Cortex of kidney (tissue), 1 donor: ENCODE measurements at places on chromosomes 2 and 18.

- no peak for DNase-seq
Measured at GRCh38 chr2:161373942-161374341, 42.2 kb upstream of the TBR1 start.

DNA sequence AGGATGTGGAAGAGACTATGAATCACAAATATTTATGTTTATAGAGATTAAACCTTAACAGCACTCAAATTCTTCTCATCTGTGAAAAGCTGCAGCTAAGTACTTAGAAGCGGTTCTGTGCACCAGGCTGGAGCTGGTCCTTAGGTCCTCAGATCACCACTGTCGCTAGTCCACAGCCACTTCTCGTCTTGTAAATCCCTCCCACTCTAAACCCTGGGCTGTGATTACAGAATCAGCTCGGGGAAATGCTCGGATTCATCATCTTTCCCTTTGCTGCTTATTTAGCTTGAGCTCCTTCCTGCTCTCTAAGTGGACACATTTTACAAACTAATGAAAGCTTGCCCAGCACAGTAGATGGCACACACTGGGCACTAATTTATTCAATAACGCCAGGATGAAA is 61.7 kb downstream of the RNF152 start:
- DNase-seq = no peak

DNA sequence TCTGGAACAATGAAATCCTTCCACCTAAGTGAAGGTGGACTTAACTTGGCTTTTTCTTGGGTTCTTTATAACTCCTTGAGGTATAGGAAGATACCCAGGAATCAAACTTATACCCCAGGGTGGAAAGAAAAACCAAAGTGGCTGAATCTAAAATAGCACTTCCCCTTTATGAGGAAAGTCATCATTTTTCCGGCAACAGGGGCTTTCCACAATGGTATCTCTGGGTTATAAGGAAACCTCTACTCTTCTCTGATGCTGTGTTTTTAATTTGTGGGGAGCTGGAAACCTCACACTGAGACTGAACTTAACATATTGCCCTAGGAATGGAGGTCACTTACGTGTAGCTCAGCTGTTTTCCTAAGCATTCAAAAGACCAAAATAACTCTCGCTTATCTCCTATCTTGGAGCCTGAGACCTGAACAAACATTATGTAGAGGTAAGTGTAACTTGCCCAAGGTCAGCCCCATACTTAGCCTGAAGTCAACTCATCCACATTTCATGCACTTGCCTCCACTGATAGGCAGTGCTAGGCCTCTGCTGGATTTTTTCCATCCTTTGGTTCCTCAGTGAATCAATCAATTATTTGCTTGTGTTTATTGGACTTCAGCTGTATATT is 117.9 kb downstream of the SETBP1 start:
- DNase-seq = no peak

- DNase-seq = no peak
Measured at GRCh38 chr2:167487728-167488127, 599.4 kb downstream of the XIRP2 start.

GRCh38 chr2:226995625-226996041 is 159.8 kb downstream of the RHBDD1 start:
- no peak for DNase-seq

- no peak for DNase-seq
Measured at GRCh38 chr18:69401226-69401971, 711 bp downstream of the DOK6 start.

- no peak for DNase-seq
Measured at GRCh38 chr2:234195516-234195915, 145.0 kb downstream of the SPP2 start.

GRCh38 chr2:148305476-148305875 is 284.6 kb downstream of the MBD5 start:
- DNase-seq = no peak

DNA sequence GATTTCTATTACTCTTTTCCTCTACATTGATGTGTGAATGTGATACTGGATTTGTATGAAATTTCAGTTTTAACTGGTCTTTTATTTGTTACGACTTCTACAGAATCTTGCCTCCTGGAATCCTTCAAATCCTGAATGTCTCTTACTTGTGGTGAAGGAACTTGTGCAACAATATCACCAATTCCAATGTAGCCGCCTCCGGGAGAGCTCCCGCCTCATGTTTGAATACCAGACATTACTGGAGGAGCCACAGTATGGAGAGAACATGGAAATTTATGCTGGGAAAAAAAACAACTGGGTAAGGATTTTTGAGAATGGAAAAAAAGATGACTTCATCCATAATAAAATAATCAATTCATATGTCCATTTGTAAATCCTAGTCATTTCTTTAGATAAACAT is 134.6 kb downstream of the BABAM2 start:
- DNase-seq = no peak

GRCh38 chr2:84942166-84942565 is 28.8 kb upstream of the KCMF1 start:
- DNase-seq = no peak

DNA sequence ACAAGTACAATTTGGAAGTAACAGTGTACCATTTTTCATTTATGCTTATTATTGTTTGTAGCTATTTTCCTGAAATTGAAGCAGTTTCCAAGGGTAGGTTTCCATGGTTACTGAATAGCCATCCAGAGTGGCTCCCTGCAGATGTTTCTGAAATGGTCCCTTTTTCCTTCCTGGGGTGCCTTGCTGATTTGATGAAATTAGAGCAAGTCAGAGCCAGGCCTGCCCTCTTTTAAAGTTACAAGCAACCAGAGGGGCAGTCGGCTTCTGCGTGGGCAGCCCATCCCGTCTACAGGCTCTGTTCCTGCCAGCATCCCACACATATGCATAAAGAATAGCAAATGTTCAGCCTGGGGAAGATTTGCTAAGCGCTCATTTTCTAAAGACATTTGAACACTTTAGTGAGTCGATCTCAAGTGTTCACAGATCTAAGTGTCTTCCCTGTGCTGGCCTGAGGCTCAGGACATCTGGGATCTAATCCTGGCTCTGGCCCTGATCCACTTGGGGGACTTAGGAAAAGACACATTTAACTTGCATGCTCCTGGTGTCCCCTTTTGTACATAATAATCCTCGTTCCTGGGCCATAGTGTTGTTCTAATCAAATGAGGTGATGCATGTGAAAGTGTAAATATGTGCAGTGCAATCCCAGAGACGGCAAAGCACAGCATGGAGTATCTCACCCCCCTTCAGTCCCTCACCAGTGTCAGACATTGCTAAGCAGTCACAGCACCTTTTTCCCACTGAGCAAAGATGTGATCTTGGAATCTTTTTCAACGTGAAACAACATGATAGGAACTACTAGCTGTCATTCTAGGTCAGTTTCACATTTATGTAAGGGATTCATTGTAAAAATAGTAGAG is 92.2 kb downstream of the STPG4 start:
- DNase-seq = no peak

DNA sequence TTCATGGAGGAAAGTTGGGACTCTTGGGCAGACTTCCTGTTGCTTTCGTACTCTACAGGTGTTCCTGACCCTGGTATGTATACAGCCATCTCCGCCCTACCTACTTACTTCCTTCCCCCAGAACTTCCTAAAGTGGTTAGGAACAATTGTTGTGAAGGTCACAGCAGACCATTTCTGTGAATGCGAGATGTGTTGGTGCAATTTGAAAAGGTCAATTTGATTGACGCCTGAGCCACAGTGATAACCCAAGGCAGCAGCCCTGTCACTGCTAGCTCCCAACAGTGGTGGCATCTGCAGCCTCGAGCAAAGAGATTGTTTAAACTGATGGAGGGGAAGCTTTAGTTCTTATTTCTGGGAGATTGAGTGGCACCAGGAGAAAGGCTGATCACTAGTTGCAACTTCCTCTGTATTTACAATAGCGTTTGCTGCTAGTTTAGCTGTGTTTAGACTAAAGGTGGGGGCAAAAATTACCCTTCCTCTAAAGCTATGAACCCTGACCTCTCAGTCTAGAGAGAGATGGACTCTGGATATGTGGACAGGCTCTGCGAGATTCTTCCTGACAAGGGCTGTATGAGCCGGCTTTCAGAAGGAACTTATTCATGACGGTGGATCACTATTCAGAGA is 78.3 kb upstream of the MAP4K3 start:
- no peak for DNase-seq

DNA sequence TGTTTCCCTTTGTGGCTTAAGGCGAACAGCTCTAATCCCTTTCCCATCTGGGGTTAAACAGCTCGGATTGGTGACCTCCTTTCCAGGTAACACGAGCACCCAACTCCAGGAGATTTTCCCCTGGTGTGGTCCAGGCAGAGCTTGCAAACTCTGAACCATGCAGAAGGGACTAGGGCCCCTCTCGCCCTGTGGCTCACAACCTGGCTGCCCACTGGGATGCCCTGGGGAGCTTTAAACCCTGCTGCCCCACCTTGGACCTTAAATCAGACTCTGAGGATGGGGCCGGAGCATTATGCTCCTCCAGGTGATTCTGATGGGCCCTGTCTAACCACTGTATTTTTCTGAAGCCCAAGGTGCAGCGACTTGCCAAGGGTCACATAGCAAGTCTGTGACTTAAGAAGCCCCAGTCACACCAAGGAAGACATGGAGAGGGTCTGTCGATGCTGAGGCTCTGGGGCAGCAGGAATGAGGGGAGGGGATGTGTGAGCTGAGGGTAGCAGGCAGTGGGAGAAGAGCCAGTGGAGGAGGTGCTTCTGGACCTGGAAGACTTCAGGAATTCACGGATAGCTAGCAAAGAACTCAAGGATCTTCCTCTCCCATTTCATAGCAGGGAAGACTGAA is 5.9 kb downstream of the ARID5A start:
- DNase-seq = no peak

DNA sequence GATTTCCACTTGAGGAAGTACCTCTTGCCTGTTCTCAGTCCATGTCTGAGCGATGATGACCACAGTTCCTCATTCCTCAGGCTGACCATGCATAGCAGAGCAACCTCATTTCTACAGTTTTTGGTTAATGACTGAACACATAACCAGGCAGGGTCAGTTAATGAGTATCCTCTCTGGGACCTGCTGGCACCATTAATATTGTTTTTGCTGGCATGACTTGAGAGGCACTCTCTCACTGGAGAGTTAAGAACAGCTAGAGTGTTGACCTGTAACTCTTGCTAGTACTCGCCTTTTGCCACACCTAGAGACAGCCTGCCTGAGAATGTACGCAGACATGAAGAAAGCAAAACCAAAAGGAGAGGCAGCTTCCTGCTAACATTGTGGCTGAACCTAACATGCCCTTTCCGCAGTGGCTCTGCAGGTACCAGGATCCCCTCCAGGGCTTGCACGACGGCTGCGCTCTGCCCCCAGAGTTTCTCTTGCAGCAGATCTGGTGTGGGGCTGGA is 23.9 kb downstream of the PECR start:
- no peak for DNase-seq

GRCh38 chr2:149000158-149000938 is 38.2 kb upstream of the LYPD6B start:
- DNase-seq = no peak

- no peak for DNase-seq
Measured at GRCh38 chr2:96665083-96665569, 22.6 kb downstream of the FER1L5 start.

GRCh38 chr2:98404556-98405250 is 40.0 kb upstream of the INPP4A start:
- no peak for DNase-seq

DNA sequence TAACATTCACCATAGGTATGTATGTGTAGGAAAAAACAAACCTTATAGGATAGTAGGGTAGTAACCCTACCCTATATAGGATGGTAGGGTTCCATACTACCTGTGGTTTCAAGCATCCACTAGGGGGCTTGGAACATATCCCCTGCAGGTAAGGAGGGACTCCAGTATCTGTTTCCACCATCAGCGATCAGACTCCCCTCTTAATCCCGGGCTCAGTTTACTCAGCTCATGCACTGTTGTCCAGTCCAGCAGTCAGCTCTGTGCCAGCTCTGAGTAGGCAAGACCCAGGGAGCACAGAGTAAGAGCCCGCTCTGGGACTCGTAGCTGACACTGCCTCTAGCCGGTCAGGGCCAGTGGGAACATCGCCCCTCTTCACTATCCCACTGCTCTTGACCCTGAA is 61.7 kb downstream of the MEX3C start:
- no peak for DNase-seq

- DNase-seq = no peak
Measured at GRCh38 chr2:240211598-240212424, 71.4 kb upstream of the OTOS start.

DNA sequence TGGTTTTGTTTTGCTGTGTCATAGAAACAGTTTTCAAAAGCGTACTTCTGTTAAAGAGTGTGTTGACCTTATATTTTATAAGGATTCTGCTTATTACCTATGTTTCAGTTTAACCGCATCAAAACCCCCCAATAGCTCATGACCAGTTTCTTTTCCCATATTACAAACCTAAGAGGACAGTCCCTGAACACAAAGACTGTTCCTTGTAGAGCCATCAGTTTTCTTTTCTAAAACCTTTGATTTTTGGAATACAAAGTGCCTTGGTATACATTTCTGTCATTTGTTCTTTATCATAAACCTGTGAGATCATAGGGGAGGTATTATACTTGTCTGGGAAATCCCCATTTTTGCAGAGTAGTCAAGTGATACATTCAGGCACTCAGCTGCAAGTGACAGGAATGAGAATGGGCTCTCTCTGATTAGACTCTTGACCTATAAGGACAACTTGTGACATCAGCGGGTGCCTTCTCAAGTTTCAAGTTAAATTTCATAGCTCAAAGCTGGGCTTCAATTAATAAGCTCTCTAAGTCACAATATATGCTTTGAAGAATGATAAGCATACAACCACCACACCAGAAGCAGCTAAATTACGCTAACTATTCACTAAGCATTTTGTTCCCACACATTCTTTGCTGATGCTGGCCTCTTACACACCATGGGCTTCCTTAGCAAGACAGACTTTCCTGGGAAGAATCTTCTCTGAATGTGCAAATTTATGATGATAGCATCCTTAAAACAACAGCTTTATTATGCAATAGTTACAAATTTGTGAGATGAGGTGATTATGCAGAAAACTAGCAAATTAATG is 97.5 kb upstream of the CD302 start:
- no peak for DNase-seq

DNA sequence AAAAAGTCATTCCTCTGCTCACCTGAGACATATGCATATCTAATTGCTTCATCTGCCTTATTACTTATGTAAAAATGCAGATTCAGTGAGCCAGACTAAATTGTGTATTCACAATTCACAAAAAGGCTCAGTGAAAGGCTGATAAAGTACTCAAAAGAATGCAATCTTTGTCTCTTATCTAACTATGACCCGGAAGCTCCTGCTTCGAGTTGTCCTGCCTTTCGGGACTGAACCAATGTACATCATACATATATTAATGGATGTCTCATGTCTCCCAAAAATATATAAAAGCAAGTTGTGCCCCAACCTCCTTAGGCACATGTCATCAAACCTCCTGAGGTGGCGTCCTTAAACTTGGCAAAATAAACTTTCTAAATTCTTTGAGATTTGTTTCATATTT is 120.5 kb downstream of the SCN3A start:
- DNase-seq = no peak

GRCh38 chr2:186716899-186717298 is 23.0 kb downstream of the FAM171B start:
- no peak for DNase-seq

DNA sequence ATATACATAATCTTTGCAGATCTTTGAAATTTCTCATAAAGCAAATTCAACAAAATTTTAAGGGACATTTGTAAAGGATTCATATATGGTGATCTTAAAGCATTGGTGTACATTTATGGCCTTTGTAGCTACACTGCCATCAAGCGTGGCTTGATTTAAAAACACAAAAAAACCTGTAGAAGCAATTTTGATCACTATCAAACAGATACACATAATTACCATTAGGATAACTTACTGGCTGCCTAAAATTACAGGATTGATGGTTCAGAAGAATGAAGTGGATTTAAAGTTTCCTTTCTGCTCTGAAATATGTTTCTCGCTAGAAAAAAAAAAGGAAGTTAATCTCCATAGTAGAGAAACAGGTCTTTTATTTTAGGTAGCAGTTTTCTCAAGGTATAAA is 31.4 kb downstream of the MAPRE2 start:
- no peak for DNase-seq
